ENCODE measurements at places on chromosomes 5 and 9.

GRCh38 chr5:172758077-172758833, 12.7 kb downstream of the DUSP1 start:
- DNase-seq, result no peak

- DNase-seq, result no peak
Observed at GRCh38 chr5:154110716-154111115, 71.9 kb downstream of the MFAP3 start.

GRCh38 chr5:98085593-98085992, 687.9 kb upstream of the RGMB start:
- DNase-seq, result no peak

DNA sequence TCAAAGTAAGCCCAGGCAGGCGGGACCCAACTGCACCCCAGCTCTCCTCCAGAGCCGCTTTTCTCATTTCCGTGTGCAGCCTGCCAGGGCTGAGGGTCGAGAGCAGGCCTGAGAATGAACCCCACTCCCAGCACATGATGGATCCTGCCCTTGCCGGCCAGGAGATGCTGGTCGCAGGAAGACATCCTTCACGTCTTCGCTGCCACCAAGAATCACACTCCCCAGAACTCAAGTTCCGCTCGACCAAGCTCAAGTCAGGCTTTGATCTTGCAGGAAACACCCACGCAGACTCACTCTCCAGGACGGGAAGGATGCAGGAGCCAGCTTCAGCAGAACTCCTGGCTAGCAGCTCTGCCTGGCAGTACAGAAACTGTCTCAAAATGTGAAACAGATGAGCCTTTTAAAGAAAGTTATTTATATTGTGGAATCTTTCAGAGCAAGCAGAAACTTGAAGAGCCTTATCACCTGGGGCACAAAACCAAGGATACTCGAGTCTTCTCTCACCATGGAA, 102.4 kb downstream of the ROR2 start:
- no peak for DNase-seq

DNA sequence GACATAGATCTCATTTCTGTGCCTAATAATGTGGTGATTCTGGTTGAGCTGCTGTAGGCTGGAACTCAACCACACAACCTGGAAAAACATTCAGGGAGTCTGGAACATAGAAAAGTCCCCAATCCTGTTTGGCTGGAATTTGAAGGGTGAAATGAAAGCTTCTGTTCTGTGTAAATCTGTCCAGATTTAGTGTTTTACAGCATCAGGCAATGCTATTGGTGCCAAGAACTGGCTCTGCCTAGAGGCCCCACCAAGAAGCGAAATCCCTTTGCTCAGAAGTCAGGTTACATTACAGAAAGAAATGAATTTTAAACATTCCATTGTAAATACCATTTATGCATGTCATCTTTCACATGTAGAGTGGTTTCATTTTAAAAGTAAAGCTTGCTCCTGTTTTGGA, 56.3 kb downstream of the TMEM174 start:
- no peak for DNase-seq

DNA sequence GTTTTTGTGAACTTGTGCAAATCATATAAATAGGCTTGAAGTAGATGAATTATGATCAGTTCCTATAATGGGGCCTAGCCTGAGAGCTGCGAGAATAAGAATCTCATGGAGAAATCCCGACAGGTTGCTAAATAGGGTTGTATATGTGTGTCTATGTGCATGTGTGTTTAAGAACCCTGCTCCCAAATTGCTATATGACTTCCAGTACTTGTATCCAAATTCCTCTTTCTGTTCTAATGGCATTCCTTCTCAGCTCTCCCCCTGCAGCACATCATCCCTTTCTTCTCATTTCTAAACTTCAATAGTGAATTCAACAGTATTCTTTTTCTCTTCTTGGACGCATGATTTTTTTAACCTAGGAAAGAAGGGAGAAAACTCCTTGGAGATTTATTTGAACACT, 277.2 kb downstream of the GAS1 start:
- DNase-seq, result no peak

- no peak for DNase-seq
Observed at GRCh38 chr9:88942411-88942810, 48.9 kb upstream of the S1PR3 start.

DNA sequence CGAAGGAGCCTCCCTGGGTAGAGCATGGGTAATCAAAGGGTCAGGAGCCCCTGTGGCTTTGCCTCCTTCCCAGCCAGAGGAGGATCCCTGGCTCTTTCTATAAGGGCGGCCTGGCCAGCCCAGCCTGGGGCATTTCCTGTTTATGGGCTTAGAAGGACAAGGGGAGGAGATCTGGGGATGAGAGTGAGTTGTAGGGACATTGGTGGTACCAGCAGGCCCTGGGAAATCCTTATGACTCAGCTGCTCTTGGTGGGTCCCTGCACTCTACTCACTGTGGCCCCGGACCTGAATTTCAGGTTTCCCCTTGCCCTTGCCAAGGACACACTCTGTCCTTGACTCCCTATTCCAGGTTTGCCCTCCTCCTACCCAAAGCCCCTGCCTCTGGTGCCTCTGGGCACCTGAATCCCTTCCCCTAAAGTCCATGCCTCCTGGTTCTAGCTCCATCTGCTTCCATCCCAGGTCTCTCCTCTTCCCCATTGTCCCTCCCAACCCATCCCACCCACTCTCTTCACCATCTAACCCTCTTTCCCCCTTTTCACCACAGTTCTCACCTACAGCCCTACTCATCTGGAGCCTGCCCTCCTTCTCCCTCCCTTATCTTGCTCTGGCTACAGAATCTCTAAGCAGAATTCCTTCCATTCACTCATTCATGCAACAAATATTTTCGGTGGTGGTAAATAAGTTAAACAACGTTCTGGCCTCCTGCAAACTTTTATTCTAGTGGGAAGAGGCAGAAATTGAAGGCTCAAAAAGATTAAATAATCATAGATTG, 34.9 kb downstream of the PCDH1 start:
- DNase-seq, result peak; percentile 8

GRCh38 chr5:35303152-35303551, 72.9 kb upstream of the PRLR start:
- no peak for DNase-seq

DNA sequence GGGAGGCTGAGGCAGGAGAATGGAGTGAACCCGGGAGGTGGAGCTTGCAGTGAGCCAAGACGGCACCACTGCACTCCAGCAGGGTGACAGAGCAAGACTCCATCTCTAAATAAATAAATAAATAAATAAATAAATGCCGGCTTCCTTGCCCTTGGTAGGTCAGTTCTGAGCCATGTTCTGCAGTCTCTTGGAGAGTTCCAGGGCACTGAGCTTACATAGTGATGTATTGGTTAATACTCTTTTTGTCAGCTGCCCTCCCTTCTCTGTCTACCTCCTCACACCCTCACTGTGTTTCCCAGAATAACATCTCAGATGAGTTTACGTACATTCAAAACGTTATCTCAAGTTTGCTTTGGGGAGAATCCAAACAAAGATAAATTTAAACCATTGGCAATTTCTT, 45.2 kb upstream of the FER start:
- no peak for DNase-seq

DNA sequence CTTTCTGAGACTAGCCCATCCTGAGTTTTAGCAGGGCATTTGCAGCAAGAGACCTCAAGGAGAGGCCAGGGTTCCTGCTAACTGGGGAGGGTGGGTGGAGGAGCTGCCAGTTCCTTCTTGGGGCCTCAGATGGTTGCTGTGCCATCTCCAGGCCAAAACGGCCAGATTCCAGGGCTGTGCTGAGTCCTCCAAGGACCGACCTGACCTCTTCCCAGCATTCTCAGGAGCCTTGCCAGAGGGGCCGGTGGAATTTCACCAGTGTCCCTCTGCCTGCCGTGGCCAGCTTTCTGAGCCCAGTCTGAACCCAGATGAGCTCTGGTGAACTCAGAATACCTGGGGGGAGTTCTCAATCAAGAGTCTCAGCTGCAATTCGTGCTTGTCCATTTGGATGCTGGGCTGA, 54.3 kb downstream of the TSTD2 start:
- DNase-seq, result no peak

- no peak for DNase-seq
Observed at GRCh38 chr9:81423589-81424326, 265.6 kb downstream of the TLE1 start.

DNA sequence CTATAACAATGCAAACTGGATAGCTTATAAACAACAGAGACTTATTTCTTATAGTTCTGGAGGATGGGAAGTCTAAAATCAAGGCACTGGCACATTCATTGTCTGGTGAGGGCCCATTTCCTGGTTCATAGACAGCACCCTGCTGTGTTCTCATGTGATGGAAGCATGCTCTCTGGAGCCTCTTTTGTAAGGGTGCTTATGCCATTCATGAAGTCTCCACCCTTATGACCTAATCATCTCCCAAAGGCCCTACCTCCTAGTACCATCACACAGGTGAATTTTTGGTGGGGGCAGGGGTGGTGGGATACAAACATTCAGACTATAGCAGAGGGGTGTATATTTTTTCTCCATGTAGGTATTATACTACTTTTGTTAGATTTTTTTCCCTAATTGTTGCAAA, 92.4 kb downstream of the UNC13B start:
- peak; percentile 14 for DNase-seq

DNA sequence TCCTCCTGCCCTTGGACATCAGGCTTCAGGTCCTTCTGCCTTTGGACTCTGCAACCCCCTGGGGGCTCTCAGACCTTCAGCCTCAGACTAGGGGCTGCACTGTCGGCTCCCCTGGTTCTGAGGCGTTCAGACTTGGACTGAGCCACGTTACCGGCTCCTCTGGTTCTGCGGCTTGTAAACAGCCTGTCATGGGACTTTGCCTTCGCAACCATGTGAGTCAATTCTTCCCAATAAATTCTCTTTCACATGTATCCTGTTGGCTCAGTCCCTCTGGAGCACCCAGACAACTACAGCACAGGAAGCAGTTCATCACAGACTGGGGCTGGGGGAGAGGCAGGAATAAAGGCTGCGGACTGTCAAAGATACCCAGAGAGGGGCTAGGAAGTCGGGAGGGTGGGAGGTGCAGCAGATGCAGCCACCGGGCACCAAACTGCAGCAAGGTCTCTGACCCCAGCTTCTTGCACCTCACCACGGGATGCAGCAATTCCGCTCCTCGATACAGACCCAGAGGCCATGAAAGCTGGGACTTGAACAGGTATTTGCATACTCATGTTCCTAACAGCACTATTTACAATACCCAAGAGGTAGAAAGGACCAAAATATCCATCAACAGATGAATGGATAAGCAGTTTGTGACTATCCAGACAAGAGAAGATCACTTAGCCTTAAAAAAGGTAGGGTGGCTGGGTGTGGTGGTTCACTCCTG, 100.8 kb downstream of the COL23A1 start:
- no peak for DNase-seq

DNA sequence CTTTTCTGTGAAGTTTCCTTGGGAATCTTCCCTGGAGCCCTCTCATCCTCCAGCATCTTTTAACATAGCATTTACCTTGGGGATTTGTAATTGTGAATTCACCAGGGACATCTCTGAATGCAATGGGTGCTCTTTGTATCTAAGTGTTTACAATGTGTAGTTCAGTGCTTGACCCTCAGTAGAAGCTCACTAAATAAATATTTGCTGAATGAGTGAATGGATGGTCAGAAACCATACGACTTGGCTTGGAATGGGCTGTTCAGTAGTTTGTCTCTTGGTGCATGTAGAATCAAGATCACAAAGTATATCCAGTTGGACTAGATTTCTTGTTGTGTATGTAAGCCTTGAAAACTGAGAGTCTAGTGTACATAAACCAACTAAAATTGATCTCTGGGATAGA, 81.8 kb upstream of the MEF2C start:
- peak; percentile 67 for DNase-seq

DNA sequence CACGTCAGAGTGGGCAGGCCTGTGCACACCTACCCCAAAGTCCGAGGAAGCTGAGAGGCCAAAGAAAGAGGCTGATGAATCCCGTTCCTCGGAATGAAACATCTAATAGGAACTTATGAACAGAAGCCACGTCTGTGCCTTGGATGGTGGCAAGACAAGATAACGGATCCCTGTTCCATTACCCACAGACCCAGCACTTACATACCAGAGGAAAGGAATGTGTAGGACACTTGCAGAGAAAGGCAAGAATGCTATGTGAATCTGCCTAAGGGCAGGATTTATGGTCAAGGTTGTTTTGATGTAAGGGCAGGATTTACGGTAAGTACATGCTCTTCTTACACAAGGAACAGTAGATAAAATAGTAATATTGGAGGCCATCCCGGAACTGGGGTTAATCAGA, 93.2 kb downstream of the WDR41 start:
- no peak for DNase-seq

- DNase-seq, result no peak
Observed at GRCh38 chr9:101629636-101630035, 34.9 kb upstream of the PPP3R2 start.
